Adipocyte (in vitro differentiated cells): ENCODE measurements at places on chromosomes 3 and 15.

DNA sequence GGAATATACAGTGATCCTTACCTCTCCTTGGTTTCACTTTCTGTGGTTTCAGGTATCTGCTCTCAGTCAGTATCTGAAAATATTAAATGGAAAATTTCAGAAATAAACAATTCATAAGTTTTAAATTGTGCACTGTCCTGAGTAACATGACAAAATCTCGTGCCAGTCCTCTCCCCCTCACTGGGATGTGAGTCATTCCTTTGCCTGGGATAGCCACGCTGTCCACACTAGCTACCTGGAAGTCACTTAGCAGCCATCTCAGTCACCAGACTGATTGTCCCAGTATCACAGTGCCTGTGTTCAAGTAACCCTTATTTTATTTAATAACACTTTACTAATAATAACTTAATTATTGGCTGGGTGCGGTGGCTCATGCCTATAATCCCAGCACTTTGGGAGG is 15.3 kb upstream of the KLHL25 start:
- DNase-seq, result no peak

DNA sequence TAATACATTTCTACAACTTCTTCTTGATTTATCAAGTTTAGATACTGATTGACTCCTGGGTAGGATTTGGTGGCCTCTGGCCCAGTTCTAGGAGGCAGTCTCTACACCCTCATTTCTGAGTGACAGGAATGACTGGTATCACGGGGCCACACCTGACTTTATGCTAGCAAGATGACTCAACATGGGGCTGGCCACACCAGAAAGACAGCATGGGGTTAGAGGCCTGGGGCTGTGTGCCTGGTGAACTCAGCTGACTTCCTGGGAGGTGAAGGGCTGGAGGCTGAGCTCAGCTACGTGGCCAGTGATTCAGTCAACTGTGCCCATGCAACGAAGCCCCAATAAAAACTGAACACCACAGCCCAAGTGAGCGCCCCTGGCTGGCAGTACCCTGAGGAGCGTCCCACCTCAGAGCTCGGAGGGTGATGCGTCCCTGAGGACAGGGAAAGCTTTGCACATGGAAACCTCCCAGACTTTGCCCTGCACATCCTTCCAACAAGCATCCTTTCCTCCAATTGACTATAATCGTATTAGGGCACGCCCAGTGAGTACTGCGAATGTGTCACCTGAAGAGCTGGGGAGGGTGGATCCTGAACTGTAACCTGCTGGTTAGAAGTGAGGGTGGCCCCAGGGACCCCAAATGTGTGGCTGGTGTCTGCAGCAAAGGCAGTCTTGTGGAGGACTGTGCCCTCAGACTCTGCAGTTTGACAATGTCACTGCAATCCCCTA is 57.2 kb downstream of the NIPA2 start:
- DNase-seq, result no peak

- no peak for DNase-seq
Measured at GRCh38 chr3:43915546-43915945, 224.8 kb downstream of the ABHD5 start.

DNA sequence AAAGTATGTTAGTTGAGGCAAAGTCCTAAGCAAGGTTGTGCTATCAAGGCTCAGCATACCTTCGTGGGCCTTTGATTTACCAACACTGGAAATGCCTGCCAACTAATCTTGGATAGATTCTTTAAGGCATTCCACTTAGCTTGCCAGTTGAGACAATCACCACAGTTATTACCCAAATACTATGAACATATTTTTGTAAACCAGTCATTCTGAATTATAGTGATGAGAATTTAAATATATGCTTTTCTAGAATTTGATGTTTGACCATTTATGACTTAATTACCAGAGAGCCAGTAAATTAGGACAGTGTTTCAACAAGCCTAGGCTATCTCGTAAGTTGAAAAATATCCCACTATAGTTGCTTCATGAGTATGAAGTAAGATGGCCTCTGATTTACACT is 15.5 kb downstream of the TRIM59 start:
- DNase-seq, result peak; percentile 75

DNA sequence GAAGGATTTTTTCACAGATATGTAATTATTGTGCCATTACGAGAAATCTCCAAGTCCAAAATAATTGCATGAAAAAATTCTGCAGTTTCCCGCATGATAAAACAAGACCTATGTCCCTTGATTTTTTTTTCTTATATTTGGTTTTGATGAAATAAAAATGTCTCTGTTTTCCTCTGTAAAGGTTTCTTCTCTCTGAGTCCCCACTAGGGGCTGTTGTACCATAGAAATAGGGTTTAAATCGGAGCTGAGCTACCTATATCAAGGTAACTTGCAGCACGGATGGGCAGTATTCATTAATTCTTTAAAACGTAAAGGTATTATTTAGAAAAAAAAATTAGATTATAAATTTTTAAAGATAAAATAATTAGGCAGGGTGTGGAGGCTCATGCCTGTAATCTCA is 66.6 kb upstream of the IGF1R start:
- DNase-seq, result no peak

- DNase-seq, result no peak
Measured at GRCh38 chr3:172276103-172276502, 172.2 kb downstream of the GHSR start.

DNA sequence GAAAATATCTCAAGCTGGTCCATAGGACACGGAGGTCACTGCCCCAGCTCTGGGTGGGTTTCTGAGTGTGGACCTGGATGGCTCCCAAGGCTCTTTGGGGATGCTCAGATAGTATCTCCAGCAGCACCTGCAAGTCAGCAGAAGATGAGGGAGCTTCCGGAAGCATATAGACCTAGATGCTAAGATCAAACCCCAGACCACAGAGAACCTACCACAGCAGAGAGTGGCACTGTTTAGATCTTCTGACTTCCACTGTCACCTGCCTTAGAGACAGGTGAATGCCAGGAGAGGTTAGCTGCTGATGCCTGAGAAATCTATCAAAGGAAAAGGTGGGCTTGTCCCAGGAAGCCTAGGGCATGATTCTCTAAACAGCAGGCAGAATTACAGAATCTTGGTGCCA is 105.7 kb upstream of the TRPM1 start:
- DNase-seq, result no peak

GRCh38 chr3:129343643-129344360 is 65.1 kb downstream of the HMCES start:
- peak; percentile 27 for DNase-seq

- DNase-seq, result no peak
Measured at GRCh38 chr3:185150561-185150960, 2.3 kb downstream of the C3orf70 start.

- DNase-seq, result no peak
Measured at GRCh38 chr3:76961284-76961683, 78.6 kb upstream of the ROBO2 start.

DNA sequence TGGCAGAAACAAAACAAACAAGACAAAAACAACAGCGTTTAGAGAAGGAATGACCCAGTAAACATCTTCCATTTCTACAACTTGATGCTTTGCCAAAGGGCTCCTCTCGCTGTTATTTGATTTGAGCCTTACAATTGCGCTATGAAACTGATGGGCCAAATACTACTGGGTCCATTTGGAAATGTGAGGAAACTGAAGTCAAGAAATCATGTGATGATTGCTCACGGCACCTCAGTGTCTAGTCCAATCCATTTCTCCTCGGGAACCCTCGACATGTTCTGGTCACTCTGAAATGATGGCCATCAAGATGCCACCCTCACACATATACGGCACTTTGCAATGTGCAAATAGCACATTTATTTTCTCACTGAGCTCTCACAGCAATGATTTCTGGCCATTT is 136.0 kb downstream of the UACA start:
- DNase-seq, result no peak

- peak; percentile 0 for DNase-seq
Measured at GRCh38 chr15:53978253-53978906, at the start of gene UNC13C. UNC13C (plus strand) TSS chr15:53978441; CDS start chr15:54012904, 34,463 bp downstream.

GRCh38 chr3:125245521-125245920 is 33.0 kb upstream of the SLC12A8 start:
- no peak for DNase-seq

DNA sequence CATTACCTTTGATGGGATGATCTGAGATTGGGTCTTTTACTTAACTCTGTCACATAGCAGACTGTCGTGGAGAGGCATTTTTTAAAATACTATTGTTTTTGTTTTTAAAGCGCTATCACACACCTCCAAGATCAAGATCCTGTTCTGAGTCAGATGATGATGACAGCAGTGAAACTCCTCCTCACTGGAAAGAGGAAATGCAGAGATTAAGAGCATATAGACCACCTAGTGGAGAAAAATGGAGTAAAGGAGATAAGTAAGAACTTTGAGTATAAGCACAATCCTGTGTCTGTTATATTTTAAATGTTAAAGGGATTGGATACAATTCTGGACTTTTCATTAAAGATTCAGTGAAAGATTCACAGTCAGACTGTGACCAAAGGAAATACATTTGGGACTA is 18.4 kb upstream of the ZBTB47 start:
- DNase-seq, result peak; percentile 11

- no peak for DNase-seq
Measured at GRCh38 chr3:46469680-46470357, 5.1 kb upstream of the LTF start.

DNA sequence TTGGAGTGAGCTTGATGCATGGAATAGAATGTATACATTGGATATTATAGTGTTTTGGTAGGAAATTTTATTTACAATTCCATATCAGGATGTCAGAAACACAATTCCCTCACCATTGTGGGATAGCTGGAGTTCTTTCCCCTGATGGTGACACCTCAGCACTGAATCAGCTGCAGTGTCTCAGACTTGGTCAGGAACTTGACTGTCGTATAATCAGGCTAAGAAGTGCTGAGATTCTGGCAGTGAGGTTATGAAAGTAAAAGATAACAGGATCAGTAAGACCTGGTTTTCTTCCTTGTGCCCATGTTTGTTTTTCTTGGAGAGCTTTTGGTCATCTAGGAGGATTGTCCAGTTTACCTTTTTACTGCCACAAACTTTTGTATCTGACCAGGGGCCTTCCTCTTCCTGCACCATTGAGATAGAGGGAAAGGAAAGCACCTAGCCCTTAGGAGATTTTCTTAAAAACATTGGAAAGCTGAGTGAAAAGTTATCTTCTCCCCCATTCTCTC is 27.3 kb upstream of the ST3GAL6 start:
- no peak for DNase-seq

GRCh38 chr3:134057654-134058110 is 28.0 kb upstream of the SLCO2A1 start:
- no peak for DNase-seq

- DNase-seq, result peak; percentile 44
Measured at GRCh38 chr3:136943436-136943835, 14.3 kb upstream of the IL20RB start.

DNA sequence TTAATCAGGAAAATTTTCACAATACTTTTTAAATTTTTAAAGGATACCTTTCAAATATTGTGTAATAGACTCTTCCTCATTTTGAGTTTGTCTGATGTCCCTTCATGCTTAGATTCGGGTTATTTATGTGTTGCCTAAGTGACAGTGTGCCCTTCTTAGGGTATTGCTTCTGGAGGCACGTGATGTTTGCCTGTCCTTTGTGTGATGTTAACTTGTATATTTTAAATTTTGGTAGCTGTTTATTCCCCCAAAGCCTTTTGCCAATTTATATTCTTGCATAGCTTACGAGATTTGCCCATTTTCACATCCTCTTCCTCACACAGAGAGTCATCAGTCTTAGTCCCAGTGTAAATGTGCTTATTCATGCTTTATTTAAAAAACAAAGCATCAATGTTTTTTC is 433.1 kb downstream of the EPHB1 start:
- no peak for DNase-seq

- DNase-seq, result no peak
Measured at GRCh38 chr15:42999201-42999779, 78.7 kb upstream of the TTBK2 start.

DNA sequence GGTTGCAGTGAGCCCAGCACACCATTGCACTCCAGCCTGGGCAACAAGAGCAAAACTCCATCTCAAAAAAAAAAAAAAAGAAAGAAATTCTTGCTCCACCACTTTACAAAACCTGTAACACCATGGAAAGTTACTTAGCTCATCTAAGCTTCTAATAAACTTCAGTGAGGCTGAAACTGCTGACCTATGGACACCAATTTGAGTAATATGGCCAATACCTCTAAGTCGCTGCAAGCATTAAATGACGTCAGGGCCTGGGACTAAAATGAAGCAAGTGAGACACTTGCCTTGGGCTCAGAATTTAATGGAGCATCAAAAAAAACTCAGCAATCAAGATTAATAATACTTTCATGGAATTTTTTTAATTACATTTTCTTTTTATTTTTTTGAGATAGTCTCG is 42.5 kb downstream of the ZMAT3 start:
- DNase-seq, result no peak

DNA sequence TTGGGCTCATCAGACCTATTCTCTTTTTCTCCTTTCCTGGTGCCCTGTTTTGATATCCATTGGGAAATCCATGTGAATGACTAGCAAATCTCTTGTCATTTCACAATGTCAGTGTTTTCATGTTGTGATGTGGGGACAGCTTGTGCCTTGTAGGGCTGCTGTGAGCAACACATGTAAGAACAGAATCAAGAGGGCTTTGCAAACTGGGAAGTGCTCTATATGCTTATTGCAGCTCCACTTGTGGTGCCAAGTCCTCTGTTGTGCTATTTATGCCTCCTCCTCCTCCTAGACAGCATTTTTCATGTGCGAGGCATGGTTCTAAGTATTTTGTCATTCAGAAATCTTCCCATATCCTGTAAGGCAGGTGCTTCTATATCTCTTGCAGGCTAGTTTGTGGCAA is 56.4 kb downstream of the ZNF621 start:
- no peak for DNase-seq

DNA sequence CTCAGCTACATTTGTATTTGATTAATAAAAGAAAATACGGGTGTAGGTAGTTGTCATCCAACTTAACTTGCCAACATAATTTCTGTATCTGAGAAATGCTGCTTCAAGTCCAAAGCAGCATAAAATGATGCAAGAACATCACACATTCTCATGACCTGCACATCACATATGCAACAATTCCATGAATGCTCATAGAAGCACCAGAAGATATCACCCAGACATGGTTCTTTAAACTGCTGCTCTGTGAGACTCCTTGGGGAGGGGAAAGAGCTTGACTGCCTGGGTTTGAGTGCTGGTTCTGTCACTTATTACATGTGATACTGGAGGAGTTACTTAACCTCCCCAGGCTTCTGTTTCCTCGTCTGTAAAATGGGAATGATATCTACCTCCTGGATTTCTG is 39.4 kb downstream of the CHST14 start:
- no peak for DNase-seq

DNA sequence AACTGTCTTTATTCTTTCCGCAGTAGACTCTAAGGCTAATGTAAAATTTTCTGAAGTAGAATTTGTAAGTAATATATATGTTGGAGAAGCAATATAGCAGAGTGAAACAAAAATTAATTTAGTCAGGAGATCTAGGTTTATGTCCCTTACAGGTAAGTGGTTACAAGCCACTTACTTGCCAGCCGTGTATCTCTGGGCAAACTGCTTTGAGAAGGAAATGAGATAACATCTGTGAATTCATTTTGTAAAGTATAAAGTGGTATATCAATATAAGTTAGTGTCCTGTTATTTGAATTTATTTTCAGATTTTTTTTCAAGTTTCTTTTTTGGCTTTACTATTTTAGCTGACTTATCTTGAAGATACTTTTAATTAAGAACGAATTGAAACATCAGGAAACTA is 5.5 kb downstream of the DAZL start:
- DNase-seq, result no peak

- no peak for DNase-seq
Measured at GRCh38 chr3:52399593-52399992, 45.3 kb downstream of the SEMA3G start.
